ENCODE measurements at places on chromosomes 6 and 20.

DNA sequence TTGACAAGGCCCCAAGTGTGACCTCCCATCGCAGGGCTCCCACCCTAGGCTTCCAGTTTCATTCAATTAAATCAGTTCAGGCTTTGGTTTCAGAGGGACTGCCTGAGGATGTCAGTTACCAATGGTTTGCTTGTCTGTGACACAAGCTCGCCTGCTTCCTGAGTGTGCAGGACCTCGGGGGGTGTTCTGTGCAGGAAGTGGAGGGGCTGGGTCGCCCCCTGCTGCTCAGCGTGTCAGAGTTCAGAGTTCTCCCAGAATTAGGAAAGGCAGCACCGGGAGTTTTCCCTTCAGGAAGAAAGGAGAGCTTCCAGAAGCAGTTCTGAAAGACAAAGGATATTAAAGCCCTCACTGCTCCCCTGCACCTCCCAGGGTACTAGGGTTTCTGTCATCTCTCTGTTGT is 50.8 kb upstream of the TGM3 start:
- no peak for DNase-seq

DNA sequence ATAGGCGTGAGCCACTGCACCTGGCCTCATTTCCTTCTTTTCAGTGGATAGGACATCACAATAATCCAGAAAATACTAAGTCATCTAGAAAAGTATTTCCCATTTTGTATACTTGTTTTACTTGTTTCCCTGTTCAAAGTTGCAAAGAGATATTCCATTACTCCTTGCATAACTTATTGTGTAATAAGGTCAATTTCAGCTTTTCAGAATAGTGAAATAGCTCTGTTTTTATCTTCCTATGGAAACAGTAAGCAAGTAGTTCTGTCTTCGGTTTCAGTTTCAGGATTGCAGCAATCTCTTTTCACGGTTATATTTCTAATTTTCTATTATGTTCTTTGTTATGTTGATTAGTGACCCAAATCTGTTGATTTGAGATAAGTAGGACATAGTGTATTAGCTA is 6.0 kb downstream of the STX11 start:
- DNase-seq: no peak

- DNase-seq: peak; percentile 40
Measured at GRCh38 chr20:41316051-41316450, 1.5 kb downstream of the ZHX3 start.

- DNase-seq: peak; percentile 87
Measured at GRCh38 chr6:144294016-144294415, 8.9 kb downstream of the UTRN start.

DNA sequence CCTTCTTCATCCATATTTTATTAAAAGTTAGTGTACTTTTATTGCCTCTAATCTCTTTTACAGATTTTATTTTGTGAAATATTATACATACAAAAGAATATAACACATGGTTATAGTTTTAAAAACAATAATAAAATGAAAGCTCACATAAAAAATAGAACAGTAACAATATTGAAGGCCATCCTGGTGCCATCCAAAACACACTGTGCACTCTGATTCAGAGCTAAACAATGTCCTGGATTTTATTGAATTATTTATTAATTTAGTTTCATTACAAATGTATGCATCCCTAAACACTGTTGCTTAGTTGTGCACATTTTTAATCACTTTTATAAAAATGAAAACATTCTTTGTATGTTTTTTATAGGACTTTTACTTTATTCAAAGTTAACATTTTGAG is 32.9 kb downstream of the RNF217 start:
- peak; percentile 45 for DNase-seq

DNA sequence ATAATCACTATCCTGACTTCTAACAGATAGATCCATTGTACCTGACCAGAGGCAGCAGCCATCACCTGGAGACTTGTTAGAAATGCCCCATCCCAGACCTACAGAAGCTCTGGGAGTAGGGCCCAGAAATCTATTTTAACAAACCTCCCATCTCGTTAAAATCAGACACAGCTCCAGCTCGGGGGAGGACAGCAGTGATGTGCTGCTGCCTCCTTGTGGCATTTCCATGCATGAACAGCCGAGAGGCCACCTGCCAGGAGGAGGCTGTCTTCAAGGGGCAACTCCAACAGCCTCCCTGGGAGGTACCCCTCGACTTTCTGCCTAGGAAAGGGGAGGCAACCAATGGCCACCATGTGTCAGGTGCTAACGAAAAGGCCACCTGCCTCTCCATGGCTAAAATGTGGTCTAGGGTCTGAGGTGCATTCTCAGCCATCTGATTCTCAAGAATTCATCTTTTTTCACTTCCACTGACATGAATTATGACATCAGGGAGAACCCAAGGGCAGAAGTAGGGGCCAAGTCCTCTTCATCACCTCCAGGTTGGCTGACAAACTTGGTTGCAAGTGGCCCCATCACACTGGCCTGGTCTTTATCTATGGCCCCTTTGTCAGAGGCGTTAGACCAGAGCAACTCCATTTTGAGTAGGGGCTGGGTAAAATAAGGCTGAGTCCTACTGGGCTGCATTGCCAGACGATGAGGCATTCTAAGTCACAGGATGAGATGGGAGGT is 12.2 kb upstream of the KCNK15 start:
- DNase-seq: peak; percentile 87

DNA sequence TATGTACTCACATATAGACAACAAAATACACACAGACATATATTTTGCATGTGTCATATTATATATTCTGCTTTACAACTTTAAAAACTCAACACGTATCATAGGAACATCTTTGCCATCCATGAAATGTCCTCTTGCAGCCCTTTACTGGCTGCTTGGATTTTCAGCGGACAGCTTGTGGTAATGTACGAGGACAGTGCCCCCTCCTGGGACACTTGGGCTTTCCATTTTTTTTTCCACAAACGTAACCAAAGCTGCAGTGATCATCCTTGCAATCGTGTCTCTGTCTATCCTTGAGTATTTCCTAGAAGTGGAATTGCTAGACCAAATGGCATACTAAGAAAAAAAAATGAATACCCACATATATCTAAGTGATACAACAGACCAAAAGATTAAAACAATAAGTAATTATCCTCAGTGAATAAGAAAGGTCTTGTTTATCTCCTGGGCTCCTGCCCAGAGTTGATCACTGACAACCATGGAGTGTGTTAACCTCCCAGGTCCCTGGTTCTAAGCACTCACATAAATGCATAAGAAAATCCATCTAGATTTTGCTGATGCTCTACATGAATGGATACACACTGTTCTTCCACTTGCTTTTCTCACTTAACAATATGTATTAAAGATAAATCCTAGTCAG is 18.1 kb downstream of the BPI start:
- DNase-seq: peak; percentile 85

- DNase-seq: peak; percentile 75
Measured at GRCh38 chr20:14334306-14334930, 3.0 kb downstream of the FLRT3 start.

GRCh38 chr20:43682446-43682845 is 15.5 kb downstream of the MYBL2 start:
- no peak for DNase-seq

DNA sequence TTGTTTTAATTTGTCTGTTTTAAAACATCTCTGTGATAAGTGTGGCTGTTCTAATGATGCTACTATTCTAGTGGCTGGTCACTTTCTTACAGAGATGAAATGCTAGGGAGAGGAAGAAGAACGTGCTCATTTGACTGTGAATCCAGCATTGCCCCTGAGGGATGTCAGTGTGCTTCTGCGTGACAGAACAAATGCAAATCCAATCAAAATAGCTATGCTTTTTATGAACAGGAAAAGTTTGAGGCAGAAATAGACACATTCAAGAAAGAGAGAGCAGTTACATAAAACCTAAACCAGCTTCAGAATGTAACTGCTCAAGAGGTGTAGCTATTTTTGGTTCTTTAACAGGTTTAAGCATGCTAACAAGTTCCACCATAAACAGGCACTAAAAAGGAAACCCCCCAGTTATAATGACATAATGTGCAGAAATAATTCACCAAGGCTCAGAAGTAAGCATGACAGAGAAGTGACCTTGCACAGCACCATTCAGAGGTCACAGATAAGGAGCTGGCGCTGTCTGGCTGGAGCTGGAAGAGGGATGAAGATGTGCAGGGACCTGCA is 385.3 kb downstream of the EPM2A start:
- no peak for DNase-seq

DNA sequence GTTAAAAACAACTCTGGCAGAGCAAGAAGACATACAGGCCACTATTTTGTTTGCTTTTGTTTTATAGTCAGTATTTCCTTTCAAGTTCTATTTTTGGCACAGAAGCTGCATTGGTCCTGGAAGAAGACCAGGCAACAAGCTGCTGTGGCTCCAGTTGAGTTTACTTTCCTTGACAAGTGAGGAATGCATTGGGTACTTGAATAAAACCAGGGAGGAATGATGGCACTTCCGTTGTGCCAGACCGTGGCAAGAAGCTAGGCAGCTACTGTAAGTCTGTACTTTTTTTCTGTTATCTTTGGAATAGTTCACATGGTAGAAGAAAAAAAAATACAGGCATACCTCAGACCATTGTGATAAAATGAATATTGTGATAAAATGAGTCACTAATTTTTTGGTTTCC is 66.3 kb downstream of the NCOA3 start:
- peak; percentile 73 for DNase-seq

DNA sequence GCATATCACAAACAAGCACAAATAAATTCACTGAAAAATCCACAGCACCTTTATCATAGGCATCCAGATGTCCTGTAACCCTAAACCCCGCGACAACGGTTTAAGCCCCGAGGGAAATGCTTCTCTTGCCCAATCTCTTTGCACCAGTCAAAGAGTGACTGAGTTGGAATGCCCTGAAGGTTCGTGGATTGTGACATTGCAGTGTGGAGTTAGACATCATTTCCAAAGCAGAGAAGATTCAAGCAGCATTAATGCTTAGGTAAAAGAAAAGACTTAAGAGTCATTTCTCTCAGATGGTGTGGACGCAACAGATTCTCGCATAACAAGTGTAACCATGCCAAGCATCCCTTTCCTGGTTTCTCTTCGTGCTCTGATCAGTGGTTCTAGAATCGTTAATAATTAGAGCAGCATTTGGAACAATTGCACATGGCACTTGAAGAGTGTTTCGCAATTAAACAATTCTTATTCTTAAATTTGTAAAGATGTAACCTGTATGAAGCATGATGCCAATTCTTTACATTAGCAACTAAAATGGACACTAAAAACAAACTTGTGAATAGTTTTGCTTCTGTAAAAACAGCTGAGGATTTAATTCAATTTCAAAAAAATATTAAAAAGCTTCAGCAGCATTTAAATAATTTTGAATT is 121.6 kb downstream of the HIVEP2 start:
- DNase-seq: no peak

DNA sequence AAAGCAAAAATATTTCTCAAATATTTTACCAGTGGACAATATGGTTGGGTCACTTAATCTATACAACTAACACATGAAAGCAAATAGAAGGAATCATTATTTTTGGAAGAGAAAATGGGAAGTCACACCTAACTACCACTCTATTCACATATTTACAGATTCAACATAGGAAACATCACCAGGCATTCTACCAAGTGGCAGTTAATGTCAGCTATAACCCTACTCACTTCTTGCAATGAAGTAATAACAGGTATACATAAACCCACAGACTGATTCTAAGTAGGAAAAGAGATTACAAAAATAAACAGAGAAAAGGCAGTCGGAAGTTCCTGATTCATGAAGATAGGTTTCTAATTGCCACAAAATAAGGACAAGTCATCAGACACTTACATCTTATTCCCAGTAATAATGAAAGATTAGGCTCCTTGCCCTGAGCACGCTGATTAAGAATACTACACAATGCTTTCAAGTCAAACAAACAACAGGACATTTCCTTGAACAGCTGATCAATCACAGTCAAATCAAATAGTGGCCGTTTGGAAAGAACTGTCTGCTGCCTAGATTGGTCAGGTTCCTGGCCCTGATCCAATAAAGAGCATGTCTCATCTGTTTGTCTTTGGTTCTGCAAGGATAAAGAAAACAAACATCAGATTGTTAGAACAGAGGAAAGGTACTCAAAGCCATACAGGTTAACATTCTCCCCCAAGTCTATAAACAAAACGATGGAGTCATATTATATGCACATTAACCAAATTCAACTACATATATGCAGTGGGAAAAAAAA is 79.2 kb upstream of the PLN start:
- peak; percentile 15 for DNase-seq

GRCh38 chr6:126770176-126770575 is 348.3 kb upstream of the RSPO3 start:
- DNase-seq: no peak

DNA sequence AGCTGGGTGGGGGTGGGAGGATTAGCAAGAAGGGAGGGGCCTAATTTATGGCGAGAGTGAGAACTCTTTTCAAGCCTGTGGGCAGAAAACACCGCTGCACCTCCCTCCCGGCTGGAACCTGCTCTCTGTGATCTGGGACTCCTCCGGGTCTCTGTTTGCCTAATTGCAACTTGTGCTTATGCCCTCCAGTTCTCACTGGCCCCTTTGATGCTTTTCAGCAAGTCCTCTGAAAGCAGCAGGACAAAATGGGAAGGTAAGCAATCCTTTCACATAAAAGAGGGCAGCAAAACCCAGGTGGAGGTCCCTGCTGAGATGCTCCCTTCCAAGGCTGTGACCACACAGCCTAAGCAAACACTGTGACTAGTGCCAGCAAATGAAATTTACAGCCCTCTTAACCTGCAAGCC is 523.0 kb upstream of the FLRT3 start:
- no peak for DNase-seq

DNA sequence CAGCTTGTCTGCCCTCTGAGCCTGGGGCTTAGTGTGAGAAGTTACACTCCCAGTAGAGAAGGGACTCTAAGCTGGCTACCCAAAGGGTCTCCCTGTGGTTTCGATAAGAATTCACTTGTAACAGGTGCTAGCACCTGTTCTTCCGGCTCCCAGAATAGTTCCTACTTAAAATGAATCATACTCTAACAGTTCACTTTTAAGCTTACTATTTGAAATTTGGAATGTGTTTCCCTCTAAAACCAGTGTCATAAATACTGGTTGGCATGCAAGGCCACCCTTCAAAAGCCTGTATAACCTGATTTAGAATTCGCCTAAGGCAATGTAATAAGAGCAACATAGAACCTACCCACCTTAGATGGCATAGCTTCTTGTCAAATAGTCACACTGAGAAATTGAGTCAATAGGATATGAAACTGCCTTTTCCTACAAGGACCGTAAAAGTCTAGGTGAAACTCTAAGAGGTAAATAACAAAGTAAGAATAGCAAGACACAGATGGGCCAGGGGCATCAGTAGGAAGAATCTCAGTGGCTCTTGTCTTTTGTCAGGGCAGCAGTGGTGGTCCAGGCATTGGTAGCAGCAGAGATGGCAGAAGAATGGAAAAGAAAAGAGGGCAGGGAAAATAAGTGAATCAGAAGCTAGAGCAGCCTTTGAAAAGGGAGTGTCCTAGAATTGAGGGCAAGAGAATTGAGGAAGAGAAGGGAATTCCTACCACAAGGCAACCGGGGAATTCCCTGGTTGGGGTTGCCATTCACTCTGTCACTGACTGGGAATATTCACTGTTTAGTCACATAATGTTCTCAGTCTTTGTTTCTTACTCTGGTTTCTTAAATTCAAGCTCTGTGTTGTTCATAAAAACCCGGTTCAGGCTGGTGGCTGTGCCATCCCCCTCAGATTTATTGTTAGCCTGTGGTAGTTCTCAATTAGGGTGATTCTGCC is 91.5 kb downstream of the HIVEP2 start:
- peak; percentile 43 for DNase-seq

GRCh38 chr6:134169871-134170486 is 117.6 kb upstream of the SLC2A12 start:
- peak; percentile 14 for DNase-seq

GRCh38 chr6:166862287-166862977 is 93.9 kb downstream of the RNASET2 start:
- peak; percentile 23 for DNase-seq
